NCI-H1694 treated with DMSO at 0.1 percent for 48 hours (cell line): ENCODE measurements at places on chromosomes 16 and 17.

DNA sequence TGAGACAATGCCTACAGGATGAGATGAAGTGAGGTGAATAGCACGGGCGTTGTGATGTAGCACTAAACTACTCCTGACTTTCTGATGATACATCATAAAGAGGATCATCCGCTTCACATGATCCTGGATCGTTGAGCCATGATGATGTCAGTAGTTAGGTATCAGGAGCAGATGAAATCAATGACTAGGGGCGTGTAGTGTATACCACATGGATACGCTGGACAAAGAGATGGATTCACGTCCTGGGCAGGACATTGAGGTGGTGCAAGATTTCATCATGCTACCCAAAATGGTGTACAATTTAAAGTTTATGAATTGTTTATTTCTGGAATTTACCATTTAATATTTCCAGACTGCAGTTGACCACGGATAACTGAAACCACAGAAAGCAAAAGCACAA lies 156.6 kb downstream of the ANKFN1 start:
- no peak for DNase-seq

- no peak for DNase-seq
Observed at GRCh38 chr17:45316434-45317110, at the start of gene MAP3K14. Gene MAP3K14, minus strand, starts transcription at chr17:45317020. Its CDS starts 26,275 bp downstream, at chr17:45290745.

- DNase-seq = no peak
Observed at GRCh38 chr17:17818088-17818526, 18.7 kb downstream of the SREBF1 start.

DNA sequence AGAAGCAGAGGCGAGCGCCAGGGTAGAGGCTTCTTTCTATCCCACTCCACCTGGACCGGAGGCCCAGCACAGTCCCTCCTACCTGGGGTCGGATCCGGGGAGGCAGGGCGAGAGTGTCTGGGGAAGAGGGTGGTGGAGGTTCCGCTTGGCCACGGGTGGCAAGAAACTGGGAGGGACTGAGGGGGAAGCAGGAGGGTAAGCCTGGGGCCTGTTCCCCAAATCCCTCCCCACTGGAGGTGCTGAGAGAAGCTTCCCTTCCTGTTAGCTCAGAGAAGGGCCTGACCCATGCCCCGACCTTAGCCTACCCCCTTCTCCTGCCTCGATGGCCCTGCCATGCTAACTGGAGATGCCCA lies 1.8 kb upstream of the TPPP3 start:
- DNase-seq = no peak

GRCh38 chr16:14199624-14200023 lies 128.5 kb downstream of the MRTFB start:
- DNase-seq = no peak

GRCh38 chr17:38326996-38327792 lies 16.6 kb downstream of the GPR179 start:
- DNase-seq = no peak

DNA sequence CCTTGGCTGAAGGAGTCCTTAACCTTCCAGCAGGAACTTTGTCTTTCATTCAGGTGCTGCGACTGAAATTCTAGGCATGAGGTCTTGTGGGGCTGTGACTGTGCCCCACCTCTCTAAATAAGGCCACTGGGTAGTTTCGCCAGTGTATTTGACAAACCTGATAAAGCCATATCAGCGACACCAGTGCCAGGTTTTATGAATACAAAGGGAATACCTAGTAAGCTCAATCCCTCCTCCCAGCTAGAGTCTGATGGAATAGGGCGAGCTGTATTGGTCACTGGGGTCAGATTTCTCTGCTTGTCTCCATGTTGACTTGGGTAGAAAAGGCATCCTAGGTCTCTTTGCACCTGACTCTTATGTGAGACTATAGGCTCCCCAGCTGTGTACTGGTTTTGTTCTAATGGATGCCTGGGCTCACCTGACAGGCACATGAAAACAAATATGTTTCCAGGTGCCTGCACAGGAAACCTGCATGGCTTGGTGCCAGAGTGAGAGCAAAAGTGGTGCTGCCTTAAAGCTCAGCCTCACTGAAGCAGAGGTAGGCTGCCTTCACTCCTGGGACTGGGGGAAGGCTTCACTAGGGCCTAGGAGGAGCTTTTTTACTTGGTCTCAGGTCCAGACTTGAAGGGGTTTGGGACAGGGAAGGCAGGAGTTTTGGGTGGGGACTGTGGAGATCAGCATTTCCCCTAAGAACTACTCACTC lies 8.3 kb downstream of the SLC7A6 start:
- DNase-seq = no peak

GRCh38 chr17:39400547-39401411 lies 647 bp downstream of the FBXL20 start:
- DNase-seq = no peak

DNA sequence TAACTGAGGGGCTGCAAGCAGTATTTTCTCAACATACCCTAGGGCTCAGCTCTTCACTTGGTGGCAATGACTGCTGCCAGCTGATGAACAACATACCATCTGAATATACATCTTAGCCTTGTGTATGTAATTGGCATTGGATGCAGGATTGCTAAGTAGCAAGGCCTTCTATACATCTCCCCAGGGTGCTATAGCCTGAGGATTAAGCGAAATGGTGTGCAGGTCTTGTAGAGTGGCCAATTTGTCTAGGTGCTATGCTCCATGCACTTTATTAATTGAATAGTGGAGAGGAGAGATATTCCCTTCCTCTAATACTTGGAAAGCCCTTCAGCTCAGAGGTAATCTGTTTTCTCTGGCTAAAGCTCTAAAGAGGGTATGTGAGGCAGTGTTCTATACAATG lies 71.9 kb downstream of the KIF2B start:
- no peak for DNase-seq

GRCh38 chr17:71682174-71682494 lies 438.7 kb upstream of the SOX9 start:
- no peak for DNase-seq

GRCh38 chr17:73091410-73091769 lies 1.1 kb downstream of the SLC39A11 start:
- no peak for DNase-seq

GRCh38 chr16:63512910-63513309 lies 1476.7 kb upstream of the CDH8 start:
- DNase-seq = no peak

GRCh38 chr17:20202141-20202621 lies 193.0 kb downstream of the SPECC1 start:
- no peak for DNase-seq

DNA sequence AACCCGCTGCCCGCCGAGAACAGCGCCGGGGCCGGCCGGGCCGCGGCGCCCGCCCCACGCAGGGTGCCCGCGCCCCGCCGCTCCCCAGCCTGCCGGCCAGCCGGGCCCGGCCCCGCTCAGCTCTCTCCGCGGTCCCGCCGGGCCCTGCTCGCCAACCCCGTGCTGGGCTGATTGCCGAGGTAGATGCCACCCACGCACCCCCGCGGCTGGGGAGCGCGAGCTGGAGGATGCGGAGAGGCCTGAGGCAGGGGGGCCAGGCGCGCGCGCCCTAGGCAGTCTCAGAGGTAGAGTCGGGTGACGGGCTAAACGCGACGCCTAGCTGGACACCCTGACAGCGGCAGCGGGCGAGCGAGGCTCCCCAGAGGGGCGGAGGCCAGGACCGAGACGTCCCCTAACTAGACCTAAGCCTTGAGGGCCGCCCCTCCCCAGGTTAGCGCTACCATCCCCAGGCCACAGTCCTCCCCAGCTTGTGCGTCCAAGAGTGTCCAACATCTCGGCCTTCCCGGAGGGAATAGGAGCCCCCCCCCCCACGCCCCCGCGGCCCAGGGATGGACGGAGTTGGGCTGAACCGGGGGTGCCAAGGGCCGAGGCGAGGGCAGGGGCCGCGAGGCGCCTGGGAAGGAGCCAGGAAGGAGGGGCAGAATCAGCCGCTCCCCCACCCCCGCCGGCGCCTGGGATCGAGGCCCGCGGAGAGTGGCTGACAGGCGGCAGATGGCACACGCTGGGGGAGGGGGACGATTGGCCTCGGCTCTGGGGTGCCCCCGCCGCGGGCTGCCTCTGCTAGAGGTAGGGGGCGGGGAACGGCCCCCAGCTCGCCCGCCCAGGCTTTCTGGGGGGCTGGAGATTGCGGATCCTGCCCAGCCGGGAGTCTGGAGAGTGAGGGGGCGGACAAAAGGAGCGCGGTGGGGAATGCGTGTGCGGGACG lies 2.5 kb upstream of the ZNF423 start:
- DNase-seq = peak; percentile 46

DNA sequence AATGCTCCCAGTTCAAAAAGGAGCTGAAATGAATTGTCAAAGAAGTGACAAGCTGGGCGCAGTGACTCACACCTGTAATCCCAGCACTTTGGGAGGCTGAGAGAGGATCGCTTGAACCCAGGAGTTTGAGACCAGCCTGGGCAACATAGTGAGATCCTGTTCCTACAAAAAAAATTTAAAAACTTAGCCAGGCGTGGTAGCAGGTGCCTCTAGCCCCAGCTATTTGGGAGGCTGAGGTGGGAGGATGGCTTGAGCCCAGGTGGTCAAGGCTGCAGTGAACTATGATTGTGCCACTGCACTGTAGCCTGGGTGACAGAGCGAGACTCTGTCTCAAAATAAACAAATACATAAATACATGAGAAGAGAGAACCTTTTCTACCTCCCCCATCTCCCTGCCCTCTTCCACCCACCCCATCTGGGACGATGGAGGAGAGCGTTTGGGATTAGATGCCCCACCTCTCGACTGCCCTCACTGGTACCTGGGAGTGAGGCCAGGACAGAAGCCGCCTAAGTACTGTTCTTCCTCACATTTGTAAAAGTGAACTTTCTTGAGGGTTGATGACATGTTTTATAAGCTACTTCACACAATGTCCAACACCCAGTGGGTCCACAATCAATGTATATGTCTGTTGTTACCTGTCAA lies 2.4 kb downstream of the IL4R start:
- DNase-seq = no peak

- DNase-seq = no peak
Observed at GRCh38 chr16:78571898-78572358, 472.5 kb downstream of the WWOX start.

- peak; percentile 91 for DNase-seq
Observed at GRCh38 chr17:46192439-46193150, 634 bp downstream of the KANSL1 start.

DNA sequence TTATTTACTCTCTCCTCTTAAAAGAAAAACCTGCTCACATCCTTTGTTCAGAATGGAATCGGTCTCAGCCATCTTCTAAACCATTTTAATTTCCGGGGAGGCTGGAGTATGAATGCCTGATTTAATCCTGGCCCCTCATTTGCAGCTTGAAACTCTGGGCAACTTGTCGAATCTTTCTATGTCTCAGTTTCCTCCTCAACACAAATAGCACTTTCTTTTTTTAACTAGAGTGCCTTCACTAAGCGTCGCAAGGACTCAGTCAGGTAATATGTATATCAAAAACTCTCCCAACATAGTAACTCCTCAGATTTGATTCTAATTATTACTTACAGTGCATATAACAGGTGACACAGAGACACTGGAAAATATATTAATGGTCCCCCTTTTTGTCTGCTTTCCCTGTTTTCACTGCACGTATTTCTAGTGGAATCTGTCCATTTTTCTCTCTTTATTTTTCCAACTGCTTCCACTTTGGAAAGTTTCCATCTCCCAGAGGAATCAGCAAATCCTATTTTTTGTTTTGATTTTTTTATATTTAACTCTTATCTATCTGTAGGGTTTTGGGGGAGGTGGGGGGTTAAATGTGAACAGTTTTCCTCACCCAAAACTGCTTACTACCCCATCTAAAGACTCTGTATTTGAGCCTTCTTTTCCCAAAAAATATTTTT lies 18.6 kb downstream of the SNN start:
- no peak for DNase-seq

- DNase-seq = no peak
Observed at GRCh38 chr16:46906360-46907060, 22.3 kb downstream of the GPT2 start.

- no peak for DNase-seq
Observed at GRCh38 chr17:73592501-73592961, 51.7 kb downstream of the SDK2 start.

DNA sequence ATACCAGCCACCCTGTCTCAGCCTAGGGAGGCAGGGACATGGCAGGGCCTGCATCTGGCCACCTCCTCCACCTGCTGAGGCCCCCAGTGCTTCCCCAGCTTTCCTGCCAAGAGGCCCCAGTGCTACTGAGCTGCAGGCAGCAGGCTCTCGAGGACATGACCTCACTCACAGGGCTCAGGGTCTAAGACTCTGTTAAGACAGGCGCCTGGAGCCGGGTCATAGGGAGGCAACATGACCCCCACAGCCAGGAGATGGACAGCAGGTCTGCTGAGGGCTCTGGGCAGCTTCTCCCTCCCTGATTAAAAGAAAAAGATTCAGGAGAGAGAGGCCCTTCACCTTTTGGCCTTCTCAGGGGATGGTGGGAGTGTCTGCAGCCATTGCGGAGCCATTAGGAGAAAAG lies 23.2 kb upstream of the FASN start:
- no peak for DNase-seq

- DNase-seq = peak; percentile 68
Observed at GRCh38 chr17:75684924-75685323, 17.8 kb downstream of the SAP30BP start.

- DNase-seq = no peak
Observed at GRCh38 chr16:29984137-29984763, 10.6 kb downstream of the TAOK2 start.

- no peak for DNase-seq
Observed at GRCh38 chr17:63621229-63621683, 961 bp upstream of the MAP3K3 start.

- DNase-seq = no peak
Observed at GRCh38 chr17:12522336-12522735, 143.4 kb upstream of the MYOCD start.

DNA sequence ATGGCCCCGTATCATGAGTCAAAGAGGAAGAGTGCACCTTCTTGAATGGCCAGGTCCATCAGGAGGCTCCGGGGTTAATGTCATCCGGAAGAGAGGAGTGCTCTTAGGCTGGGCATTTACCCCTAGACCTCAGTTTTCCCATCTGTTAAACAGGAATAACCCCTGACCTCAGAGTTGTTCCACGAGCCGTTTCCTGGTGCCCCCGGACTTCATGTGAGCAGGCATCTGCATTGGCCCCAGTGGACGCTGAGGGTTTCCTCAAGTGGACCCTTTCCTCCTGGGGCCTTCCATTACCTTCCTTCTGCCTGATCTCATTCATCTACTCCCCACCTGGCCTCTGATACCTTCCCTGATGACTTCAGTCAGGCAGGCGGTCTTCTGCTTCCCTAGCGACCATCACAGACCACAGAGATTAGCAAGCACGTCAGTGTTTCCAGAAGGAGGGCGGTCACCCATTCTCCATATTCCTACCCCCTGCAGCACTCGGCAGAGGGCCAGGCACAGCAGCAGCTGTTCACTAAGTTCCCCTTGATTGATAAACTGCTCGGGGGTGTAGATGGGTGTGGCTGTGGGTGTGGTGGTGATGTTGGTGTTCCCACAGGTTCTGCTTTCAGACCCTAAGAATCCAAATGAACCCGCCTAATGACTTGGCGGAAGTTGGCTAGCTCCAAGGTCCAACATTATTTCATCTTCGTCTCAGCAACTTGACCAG lies 346.6 kb upstream of the TNRC6C start:
- no peak for DNase-seq

DNA sequence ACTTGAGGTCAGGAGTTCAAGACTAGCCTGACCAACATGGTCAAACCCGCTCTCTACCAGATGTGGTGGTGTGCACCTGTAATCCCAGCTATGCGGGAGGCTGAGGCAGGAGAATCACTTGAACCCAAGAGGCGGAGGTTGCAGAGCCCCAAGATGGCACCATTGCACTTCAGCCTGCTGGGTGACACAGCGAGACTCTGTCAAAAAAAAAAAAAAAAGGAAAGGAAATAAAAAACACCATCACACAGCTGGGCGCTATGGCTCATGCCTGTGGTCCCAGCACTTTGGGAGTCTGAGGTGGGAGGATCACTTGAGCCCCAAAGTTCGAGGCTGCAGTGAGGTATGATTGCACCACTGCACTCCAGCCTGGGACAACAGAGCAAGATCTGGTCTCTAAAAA lies 13.3 kb upstream of the SBK1 start:
- DNase-seq = no peak
